Colonic mucosa (tissue), 4 donors: ENCODE measurements at places on chromosomes 1 and 21. TPM values are rescaled to one million over a fixed set of nuclear protein-coding genes. Genes with fewer than 3 reads are reported as not detected.
A peak's percentile ranks its signal among the peaks of the same experiment; 100 is the strongest.

- DNase-seq: no peak
- H3K27ac ChIP-seq: no peak overlapping the region
- no peaks in the 10 kb centered on the region for H3K36me3 ChIP-seq
Measured at GRCh38 chr21:32093646-32094462, 185.0 kb downstream of the MIS18A start.

DNA sequence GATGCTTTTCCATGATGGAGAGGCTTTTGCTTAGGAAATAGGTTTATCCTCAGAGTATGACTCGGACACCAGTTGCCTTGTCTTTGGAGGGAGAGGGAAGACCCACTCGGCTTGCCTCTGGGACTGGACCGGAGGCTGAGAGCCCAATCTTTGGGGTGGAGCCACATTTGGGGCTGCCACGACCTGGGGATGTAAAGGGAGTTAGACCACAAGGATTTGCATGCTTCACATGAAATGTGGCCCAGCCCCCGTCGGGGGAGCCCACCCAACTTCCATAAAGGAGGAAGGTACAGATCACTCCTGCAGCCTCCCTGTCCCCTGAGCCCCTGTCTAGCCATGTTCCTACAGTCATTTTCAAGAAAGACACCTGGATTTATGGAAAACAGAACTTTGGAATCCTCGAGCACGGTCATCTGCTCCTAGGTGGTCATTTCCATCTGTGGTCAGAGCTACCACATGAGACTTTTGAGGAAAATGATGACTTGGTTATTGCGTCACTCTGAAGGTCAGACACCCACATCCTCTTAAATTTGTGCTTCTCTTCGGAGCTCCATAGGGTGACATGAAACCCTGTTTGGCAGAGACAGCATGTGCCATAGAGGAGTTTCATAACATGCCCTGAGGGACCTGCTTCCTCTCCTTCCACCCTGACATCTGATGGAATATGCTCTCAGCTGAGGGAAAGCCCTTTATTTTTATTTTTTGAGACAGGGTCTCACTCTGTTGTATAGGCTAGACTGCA is 99.4 kb upstream of the SLC45A1 start:
- H3K27me3 ChIP-seq: no peaks in the 10 kb centered on the region
- no peaks in the 10 kb centered on the region for H3K4me1 ChIP-seq
- H3K36me3 ChIP-seq: no peaks in the 10 kb centered on the region
- no peak for DNase-seq
- H3K4me3 ChIP-seq: no peak overlapping the region

DNA sequence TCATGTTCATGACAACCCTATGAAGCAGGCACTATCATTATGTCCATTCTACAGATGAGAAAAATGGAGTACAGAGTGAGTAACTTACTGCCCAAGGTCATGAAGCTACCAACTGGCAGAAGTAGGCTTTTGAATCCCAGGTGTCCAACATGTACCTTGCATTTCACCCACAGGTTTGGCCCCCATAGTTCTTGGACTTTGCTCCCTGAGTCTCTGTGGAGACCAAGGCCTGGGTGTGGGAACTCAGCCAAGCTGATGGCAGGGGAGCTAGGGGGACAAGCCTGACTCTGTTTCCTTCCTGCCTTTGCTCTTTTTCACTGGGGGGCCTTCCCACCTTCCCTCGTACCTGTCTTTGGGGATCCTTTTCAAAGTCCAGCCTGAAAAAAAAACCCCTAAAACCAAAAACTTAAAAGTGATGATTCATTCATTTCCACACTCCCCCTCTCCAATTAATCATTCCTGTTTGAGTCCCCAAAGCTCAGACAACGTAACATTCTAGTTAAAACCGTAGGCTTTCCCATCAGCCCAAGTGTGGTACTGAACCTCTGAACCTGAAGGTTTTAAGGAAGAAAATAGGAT is 8.5 kb upstream of the TTC22 start:
- no peak overlapping the region for H3K27ac ChIP-seq
- H3K4me3 ChIP-seq: no peak overlapping the region
- H3K36me3 ChIP-seq: no peaks in the 10 kb centered on the region
- no peaks in the 10 kb centered on the region for H3K27me3 ChIP-seq
- no peak for DNase-seq

DNA sequence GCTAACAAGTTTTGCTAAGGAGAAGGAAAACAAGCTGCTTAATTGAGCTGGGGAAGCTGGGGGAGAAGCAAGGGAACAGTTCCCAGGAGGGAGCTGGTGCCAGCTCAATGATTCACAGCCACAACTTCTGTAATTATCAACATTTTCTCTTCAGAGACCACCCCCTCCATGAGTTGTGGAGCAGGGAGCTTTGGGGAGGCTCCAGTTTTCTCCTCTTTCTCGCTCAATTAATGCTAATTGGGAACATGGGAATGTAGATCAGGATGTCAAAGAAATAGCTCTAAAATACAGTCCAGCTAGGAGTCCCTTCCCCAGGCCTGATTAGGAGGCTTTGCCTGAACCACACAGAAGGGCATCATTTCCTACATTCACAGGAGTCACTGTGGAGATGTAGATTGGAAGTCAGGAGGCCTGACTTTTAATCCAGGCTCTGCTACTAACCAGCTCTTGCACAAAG is 12.1 kb upstream of the MNDA start:
- H3K36me3 ChIP-seq: no peaks in the 10 kb centered on the region
- DNase-seq: no peak
- H3K27me3 ChIP-seq: no peaks in the 10 kb centered on the region
- H3K27ac ChIP-seq: peak overlapping the region; percentile 27

- no peaks in the 10 kb centered on the region for H3K4me1 ChIP-seq
- no peak overlapping the region for H3K27ac ChIP-seq
- DNase-seq: no peak
- no peak overlapping the region for H3K4me3 ChIP-seq
- H3K27me3 ChIP-seq: no peaks in the 10 kb centered on the region
Measured at GRCh38 chr1:31189696-31190674, 49.7 kb downstream of the NKAIN1 start.

FUCA1 gene
- 70.1 TPM for total RNA-seq

SPRR2B gene
- not detected for total RNA-seq

DNA sequence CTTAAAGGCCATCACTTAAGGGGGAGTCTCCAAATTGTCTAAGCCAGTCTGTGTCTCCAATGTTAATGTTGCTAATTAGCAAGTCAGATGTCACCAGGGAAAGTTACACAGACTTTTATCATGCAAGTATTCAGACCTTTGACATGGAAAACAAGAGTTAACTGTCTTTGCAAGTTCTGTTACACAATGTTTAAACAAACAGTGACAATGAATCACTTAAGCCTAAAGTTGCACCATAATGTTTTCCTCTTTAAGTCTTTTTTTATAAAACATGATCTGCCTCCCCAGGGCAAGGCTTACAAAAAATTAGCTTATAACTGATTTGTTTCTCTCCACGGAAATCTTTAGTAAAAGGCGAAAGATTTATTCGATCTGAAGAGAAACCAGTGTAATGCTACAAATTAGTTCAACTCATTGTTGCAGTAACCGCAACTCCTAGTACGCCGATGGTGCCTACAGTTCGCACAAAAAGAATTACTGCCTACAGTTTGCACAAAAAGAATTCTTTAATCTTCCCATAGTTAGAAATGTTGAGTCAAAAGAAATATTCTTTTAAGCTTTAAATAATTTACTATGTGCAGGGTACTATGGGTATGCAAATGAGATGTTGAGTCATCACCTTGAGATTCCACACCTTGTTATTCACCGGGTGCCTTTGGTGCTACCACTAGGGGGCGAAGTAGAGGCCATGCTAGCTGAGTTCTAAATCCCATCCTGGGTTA is 45.3 kb downstream of the HHAT start:
- no peaks in the 10 kb centered on the region for H3K36me3 ChIP-seq
- no peaks in the 10 kb centered on the region for H3K4me1 ChIP-seq
- no peak overlapping the region for H3K4me3 ChIP-seq
- H3K27me3 ChIP-seq: no peaks in the 10 kb centered on the region
- peak; percentile 75 for DNase-seq

MIB2 gene
- 121 TPM for total RNA-seq

TSPEAR gene
- not detected for total RNA-seq
